ENCODE measurements at places on chromosomes 4 and X.

GRCh38 chr4:183436417-183436816 is 8.0 kb upstream of the CDKN2AIP start:
- DNase-seq: no peak

DNA sequence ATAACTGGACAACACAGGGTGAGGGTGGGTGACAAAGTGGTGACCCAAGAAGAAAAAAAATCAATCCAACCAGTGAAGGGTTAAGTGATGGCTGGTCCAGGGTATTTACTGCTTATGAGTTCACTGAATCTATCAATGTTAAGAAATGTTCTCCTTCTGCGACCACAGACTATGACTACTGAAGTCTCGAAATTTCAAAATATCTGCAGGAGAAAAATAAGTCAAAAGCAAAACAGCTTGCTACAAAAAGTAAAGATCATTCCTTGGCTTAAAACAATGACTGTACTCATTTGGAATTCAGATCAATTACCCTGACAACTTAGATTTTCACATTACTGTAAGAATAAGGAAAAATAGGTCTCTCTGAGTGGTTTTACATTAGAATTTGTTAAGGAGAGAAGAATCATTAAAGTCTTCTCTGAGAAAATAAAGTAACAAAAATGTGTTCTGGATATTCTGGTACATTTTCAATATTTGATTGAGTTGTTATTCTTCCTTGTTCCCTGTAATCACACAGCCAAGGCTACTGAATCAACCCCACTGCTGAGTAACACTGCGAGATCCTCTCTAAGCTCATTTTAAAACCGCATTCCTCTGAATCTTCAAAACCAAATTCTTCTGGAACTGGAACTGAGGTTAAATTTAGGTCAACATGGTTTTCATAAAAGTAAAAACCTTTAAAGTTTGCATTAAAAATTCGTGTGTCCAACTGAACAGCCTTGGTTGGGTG is 22.7 kb downstream of the SMPX start:
- no peak for DNase-seq

DNA sequence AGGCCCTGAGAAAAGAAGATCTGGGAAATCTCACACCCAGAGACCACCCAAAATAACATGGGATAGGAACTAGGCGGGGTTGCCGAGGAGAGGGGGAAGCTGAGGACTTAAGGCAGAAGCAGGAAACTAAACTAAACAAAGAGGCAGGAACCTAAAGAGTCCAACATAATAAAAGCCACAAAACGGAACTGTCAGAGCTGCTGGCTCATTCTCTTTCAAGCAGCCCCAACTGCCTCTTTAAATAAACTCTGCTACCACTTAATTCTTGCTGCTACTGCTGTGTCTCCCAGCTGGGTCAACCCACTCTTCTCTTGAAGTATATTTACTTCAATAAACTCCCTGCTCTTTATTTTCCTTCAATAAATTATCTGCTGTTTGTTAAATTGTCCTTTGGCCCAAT is 44.5 kb downstream of the MAGEB16 start:
- no peak for DNase-seq

DNA sequence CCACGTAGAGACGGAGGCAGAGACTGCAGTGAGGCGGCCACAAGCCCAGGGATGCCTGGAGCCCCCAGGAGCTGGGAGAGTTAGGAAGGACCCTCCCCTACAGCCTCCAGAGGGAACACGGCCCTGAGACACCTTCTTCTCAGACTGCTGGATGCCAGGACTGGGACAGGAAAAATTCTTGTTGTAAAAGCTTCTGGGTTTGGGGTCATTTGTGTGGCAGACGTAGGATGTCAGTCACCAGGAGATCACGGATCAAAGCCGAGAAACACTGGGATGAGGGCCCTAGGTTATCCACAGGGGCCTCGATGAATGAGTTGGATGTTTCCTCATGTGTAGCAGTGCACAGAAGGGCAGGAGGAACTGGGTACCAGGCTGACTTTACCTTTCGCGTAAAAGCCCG is 163.7 kb downstream of the SHOX start:
- no peak for DNase-seq

DNA sequence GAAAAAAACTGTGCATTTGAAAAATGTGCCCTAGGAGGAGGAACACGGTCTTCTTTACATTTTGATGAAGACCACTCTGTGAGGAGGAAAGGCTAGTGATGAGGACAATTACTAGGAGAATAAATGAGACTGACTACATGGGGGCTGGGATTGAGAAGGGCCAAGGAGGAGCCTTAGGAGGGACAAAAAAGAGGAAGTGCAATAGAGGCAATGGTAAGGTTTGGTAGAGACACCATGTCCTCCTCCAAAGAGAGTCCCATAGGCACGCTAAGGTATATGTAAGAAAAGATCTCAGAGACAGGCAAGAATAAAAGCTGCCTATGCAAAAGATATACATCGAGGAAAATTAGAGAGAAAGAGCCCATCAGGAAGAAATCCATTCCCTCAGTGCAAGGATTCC is 336.5 kb upstream of the SFRP2 start:
- no peak for DNase-seq

DNA sequence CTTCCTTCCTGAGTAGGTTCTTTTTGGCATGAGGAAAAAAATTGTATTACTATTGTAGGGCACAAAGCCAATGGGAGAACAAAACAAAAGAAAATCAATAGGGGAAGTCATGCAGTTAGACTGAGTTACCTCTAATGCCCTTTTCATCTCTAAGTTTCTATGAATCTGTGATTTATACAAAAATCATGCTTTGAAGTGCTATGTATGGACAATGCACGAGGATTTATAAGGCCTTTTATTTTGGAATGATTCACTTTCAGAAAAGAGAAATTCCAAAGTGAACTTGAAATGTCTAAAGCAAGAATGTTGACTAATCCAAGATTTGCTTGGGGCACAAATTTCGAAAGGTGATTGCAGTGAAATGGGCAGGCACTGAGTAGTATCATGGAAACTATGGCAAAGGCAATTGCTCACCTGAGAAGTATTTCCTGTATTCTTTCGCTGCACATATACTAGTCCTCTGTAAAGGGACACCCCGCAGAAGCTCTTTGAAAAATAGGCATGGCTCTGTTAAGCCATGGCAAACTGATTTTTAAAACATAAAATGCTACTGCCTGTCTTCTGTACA is 52.8 kb downstream of the ADGRG4 start:
- DNase-seq: no peak

- DNase-seq: no peak
These were observed 1405.0 kb upstream of the IGFBP7 start for GRCh38 chr4:58515226-58515625.

DNA sequence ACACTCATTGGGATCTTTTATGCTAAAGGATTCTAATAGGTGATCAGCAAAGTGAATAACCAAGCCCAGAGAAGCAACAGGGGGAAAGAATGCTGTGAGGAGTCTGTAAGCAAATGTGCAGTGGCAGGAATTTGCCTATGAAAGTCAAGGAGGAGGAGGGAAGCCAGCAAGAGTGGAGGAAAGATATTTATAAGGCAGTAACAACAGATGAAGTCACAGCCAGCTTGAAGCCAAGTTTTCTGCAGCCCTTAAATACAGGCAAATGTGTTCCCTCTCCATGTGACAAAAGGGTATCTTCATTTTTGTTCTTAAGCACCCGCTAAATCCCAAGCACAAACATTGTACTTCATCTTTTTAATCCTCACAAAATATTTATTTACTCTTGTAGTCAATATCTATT is 275.0 kb upstream of the CLNK start:
- DNase-seq: no peak

- no peak for DNase-seq
These were observed 18.3 kb upstream of the HHIP start for GRCh38 chr4:144627663-144628076.

GRCh38 chr4:13243152-13243551 is 241.0 kb downstream of the RAB28 start:
- no peak for DNase-seq

DNA sequence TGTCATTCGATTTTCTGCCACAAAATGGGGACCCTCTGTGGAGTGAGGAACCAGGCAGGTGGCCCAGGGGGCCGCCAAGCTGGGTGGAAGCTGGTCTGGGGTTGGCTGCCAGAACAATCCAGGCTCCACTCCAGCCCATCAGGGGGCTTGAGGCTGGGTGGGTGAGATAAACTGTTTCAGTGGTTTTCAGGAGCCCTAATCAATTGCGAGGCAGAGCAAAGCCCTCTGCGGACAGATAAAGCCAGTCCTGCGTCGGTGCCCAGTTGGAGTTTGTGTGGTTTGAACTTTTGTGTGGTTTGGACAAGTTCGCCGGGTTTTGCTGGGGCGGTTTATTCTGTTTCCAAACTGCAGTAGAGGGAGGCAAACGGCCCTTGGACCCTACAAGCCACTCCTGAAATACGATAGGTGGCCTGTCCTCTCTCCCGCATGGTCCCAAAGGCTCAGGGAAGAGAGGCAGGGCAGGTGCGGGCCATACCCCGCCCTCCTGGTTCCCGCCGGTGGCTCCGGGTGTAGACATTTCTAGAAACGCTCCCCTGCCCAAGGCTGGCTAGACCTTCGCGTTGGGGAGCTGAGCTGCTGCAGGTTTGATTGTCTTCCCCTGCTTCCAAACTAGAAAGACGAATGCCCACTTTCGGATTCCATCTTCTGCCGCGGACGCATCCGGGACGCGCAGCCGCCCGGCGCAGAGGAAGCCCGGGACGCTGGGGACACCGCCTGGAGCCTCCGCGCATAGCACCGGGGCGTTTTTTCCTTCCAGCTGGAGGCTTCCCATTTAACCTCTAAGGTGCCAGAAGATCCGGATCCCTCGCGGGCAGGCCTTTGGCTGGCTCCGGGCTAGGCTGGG is 169.0 kb upstream of the BCOR start:
- peak; percentile 33 for DNase-seq

DNA sequence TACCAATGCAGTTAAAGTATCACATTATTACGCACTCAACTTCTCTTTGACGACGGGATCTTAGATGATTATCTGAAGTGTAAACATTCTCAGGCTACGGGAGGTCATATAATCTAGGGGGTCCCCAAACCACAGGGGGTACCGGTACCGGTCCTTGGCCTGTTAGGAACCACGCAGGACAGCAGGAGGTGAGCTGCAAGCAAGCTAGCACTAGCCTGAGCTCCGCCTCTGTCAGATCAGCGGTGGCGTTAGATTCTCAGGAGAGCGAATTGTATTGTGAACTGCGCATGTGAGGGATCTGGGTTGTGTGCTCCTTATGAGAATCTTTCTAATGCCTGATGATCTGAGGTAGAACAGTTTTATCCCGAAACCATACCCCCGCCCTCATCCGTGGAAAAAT is 20.6 kb upstream of the PRR27 start:
- no peak for DNase-seq

GRCh38 chr4:82569727-82570126 is 7.9 kb upstream of the TMEM150C start:
- DNase-seq: no peak

GRCh38 chrX:17547658-17548057 is 172.7 kb downstream of the NHS start:
- no peak for DNase-seq

DNA sequence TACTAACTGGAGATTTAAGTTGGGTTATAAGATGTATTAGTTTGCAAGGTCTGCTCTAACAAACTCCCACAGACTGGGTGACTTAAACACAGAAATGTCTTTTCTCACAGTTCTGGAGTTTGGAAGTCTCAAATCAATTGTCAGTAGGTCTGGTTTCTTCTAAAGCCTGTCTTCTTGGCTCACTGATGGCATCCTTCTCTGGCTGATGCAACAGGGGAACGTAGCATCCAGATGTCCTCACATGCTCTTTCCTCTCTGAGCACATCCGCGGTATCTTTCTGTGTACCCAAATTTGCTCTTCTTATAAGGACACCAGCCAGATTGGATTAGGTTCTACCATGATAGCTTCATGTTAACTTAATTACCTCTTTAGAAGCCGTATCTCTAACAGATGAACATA is 63.2 kb upstream of the BMP3 start:
- DNase-seq: no peak

All from CD4-positive, CD25-positive, alpha-beta regulatory T cell (primary cell).